Activated T-helper 9 cell treated with anti-CD3 and anti-CD28 coated beads, Interleukin-2, amount 50 U/mL, for 16 hours (primary cell): ENCODE measurements at places on chromosomes 6 and 20.

DNA sequence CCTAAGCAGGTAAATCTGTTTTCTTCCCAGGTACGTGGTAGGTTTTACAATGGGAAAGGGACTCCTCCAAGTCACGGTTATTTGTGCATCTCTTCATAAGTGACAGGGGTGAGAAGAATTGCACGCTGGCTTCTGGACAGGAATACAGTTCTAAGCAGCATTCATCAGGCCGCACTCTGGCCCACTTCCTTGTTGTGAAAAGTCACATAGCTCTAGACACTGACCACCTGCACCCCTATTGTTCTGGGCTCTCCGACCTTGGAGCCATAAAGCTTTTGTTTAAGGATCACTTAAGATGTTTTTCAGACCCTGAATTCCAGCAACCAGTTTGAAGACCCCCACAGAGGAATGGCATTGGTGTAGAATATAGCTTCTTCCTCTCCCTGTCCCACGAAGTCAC, 31.4 kb downstream of the RAMACL start:
- DNase-seq = no peak

DNA sequence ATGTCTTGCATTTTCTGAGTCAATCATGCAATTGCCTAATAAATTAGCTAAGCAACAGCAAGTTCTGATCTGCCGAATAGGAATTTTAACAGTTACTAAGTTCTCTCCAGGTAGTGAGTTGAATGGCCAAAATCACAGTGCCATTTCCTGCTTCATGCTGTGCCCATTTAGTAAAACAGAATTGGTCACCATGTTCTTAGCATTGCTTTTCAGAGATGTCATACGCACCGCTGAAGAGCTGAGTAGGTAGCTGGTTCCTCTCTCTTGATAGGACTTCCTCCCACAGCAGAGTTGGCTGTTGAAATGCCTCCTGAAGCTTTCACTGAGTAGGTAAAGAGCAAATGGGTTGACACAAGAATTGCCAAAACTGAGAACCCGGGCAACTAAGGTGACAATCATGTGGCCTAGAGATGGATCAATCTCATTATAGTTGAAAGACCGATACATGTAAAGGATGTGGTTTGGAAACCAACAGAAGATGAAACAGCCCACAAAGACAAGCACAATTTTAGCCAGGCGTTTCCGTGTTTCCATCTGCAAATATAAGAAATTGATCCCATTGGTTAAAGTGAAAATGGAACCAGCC, 57.1 kb upstream of the GJE1 start:
- no peak for DNase-seq

GRCh38 chr6:146594495-146594894, 4.3 kb upstream of the ADGB start:
- DNase-seq = no peak

DNA sequence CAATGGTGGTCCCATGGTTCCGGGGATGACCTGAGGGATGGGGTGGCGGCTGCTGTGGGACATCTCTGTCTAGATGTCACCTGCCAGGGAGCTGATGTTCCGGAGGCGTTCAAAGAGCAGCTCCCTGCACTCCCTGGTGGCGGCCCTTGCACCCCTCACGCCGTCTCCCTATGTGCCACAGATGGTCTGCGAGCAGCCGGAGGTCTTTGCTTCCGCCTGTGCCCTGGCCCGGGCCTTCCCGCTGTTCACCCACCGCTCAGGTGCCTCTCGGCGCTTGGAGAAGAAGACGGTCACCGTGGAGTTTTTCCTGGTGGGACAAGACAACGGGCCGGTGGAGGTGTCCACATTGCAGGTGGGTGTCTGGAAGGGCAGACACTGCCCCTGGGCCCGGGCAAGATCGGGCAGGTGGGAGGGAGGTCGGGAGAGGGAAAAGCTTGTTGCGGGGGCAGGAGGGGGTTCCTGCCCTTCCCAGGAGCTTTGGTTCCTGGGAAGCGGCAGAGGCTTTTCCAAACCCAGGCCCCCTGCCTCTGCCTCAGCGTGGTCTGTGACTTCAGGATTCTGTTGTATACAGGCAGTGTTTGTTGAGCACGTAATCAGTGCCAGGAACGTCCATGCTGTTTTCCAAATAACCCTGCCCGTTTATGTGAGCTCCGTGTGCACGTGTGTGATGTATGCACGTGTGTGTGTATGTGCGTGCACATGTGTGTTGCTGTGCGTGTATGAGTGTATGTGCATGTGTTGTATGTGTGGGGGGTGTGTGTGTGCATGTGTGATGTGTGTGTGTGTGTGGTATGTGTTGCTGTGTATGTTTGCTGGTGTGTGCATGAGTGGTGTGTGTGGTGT, 1.9 kb downstream of the NPEPL1 start:
- no peak for DNase-seq

- no peak for DNase-seq
Measured at GRCh38 chr20:60372275-60372674, 414.1 kb downstream of the CDH26 start.
